Activated T-helper 1 cell treated with anti-CD3 and anti-CD28 coated beads, Interleukin-2, amount 50 U/mL, for 16 hours (primary cell): ENCODE measurements at places on chromosomes 13 and 19.
A peak's percentile ranks its signal among the peaks of the same experiment; 100 is the strongest.

DNA sequence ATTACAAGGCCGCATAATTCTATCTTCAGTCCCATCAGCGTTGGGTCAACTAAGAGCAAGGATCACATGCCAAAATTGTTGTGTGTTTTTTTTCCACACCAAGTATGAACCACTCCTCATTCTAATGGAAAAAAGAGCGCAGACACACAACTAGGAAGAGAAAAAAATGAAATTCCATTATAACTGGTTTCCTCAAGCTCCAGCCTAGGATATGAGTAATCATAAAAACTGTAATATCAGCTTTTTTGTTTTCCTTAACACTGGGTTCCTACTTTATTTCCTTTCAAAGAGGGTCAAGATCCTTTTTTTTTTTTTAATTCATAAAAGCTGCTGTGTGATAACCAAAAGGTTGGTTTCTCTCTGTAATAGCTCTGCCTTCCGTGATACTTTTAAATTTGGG, 19.4 kb downstream of the TSHZ3 start:
- DNase-seq, result no peak

- no peak for DNase-seq
Observed at GRCh38 chr19:16153582-16154336, 10.3 kb downstream of the HSH2D start.

DNA sequence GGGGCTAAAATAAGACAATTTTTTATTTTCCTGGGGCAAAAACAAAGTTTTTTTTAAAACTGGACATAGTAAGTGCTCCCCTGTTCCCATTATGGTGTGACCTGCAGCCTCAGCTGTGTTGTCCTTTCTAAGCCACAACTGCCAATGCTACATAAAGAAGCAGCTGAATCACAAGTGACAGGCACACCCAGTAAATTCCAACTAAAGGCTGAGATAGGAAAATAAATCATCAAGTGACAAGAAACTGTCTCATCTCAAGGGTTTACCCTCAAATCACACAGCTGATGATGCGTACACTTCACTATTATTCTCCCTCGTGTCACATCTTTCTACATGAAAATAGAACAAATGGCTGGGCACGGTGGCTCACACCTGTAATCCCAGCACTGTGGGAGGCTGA, 28.7 kb downstream of the STK24 start:
- DNase-seq, result no peak

DNA sequence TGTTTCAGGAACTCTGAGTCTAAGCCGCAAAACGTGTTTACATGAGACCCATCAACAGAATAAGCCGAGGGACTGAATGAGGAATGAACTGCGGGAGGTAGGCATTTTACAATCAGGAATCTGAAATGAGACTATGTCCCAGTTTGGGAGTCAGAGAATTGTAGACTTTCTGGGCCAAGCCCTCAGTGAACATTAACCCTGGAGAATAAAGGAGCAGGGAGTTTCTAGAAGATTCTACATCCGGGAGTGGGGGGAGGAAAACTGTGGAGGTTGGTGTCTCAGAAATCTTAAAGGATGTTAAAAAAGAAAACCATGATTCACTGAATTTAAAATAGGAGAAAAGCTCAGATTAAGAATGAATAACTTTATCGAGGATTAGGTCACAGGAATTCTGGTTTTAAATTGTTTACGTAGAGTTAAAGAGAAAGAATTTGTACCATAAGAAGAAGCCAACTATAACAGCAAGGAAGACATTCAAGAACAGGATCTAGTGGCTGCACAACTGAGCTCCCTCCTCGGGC, 18.5 kb downstream of the RFX2 start:
- DNase-seq, result no peak

DNA sequence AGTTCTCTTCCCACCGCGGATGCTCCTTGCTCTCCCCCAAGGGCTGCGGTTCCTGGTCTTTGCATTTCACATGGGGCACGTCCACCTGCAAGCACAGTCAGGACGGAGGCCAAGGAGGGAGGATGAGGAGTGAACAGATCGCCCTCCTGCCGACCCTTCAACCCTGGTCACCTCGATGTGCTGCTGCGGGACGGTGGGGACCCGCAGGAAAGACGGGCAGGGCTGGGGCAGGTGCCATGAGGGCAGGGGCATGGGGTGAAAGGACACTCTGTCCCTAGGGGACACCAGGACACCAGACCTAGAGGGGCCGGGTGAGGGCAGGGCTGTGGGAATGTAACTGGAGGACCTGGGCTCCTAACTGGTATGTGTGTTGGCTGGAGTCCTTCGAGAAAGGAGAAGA, 840 bp downstream of the SYCE2 start:
- DNase-seq, result no peak

DNA sequence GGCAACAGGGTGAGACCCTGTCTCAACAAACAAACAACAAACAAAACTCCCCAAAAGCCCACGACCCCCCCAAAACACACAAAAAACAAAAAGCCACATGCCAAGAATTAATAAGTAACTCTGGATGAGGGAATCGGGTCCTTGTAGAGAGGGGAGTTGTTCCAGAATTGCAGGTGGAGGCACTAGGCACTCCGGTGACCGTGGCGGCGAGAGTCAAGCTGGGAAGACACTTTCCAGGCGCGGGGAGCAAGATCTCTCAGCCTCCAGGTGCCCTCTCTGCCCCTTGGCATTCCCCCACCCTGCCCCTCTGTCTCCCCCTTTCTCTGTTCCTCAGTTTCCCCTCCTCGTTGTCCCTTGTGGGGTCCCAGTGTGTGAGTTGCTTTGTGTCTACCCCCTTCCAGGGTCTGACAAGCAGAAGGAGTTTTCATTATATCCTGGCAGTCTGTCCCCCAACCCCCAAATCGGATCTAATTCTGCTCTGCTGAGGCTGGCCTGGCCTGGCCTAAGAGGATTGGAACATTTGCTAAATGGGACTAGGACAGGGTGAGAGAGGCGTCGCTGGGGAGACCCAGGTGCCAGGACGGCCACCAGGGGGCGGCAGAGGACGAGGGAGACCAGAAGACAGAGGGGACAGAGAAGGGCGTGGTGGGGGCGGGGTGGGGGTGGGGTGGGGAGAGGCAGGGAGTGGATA, 8.3 kb upstream of the CRX start:
- DNase-seq, result peak; percentile 65

DNA sequence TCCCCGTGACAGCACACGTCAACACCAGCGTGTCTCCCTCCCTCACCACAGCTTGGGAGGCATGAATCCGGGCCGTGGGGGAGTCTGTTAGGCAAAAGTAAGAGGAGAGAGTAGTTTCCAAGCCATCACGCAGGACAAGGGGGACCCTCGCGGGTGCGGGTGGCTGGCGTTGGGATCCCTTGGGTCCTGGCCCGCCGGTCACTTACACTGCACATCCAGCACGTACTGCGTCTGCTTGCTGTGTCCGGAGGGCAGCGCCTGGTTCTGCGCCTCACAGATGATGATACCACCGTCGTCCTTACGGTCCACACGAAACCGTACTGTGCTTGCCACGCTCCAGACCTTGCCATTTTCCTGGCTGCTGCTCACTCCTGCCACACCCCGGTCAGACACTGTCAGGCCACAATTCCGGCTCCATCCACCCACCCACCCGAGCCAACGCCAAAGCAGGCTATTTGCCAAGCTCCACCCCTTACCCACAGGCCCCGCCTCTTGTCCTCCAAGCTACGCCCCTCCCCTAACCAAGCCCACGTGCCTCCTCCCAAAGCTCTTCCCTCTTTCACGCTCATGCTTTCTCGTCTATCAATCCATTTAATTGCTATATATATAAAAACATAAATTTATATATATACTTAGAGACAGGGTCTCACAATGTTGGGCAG, 6.6 kb upstream of the ZNF428 start:
- no peak for DNase-seq

DNA sequence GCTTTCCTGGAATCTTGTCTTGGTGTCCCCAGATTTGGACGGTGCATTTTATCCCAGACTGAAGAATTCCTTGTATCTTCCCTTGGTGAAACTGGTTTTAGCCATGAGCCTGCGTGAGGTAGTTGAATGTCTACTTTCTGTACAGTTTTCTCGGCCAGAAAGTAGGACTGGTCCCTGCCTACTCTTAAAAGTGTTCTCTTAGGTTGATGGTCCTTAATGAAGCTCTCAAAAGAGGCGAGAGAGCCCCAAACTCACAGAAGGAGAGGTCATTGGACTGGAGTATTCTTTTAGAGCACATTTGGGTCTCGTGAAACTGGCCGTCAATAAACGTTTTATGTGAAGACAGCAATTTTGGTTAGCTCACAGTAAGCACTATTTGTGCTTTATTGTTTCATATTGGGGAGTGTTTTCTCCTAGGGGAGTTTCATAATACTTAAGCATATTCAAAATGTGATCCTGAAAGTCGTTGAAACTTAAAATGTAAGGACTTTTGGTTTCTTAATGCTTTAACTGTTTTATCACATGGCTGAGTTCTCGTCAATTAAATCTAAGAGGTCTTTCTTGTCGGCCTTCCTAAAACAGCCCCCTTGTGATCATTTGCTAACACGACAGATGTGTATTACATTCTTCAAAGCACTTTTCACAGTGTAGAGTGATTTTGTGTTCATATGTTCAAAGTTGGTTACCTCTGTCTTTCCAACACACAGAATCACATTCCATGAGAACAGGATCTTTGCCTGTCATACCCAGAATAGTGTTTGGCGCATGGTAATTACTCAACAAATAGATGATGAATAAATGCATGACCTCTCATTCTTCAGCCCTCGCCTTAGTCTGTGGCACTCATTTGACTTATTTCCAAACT, 889 bp downstream of the GTF2F2 start:
- no peak for DNase-seq

GRCh38 chr19:48121909-48122371, 11.3 kb upstream of the PLA2G4C start:
- no peak for DNase-seq

DNA sequence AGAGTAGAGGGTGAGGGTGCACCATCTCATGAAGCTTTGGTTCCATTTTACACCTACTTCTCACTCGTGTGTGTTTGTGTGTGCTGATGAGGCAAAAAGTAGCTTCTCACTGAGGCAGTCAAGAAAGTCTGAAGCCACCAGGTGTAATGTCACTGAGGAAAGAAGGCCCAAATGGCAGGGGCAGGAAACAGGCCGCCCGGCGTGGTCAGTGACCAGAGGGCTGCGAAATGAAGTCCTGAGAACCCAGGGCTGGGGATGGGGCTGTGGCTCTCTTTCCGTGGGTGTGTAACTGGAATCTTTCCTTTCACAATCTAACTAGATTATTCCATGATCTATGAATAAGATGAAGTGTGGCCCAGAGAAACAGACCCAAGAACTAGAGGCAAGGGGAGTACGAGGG, 25.5 kb upstream of the TFDP1 start:
- no peak for DNase-seq

DNA sequence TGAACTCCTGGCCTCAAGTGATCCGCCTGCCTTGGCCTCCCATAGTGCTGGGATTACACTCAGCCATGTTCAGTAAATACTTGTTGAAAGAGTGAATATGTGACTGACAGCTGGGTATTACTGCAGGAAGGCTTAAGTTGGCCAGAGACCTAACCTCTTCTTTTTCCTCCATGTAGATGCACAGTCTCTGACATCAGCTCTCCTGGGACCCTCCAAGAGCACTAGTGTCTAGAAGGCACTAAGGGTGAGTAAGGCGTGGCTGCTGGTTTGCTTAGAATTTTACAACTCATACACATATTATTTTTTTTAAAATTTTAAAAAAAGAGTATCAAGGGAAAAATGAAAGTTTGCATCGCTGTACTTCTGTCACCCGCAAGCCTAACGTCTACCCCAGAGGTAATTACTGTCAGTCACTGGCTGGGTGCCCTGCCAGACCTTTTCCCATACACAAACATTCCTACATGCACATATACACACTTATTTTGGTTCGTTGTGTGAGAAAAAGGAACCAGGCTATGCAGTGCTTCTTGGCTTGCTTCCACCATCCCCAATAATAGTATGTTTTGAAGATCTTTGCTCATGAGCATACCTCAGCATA, 122.0 kb downstream of the SIPA1L3 start:
- DNase-seq, result no peak

GRCh38 chr13:35485424-35485823, 8.9 kb upstream of the MAB21L1 start:
- DNase-seq, result no peak

DNA sequence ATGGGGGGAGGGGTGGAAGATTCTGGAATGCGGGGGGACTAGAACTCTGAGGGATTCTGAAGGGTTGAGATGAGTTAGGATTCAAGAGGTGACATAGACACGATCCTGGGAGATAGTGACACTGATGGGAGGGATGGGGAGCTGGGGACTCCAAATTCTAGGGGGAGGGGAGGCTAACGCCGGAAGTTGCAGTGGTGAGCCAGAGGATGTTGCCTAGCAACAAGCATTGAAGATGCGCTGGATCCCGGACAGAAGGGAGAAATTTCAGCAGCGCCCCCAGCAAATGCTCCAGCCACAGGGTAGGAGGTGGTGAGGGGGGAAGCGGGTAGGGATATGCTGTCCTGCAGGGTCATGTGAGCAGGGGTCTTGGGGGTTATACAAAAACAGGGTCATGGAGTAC, 6.9 kb upstream of the LTBP4 start:
- DNase-seq, result no peak

- DNase-seq, result no peak
Observed at GRCh38 chr19:1121395-1121794, 17.6 kb downstream of the GPX4 start.

- DNase-seq, result no peak
Observed at GRCh38 chr13:61954092-61954491, 538.4 kb upstream of the PCDH20 start.

- DNase-seq, result no peak
Observed at GRCh38 chr19:4174895-4175668, 7.3 kb downstream of the SIRT6 start.

GRCh38 chr19:33405553-33406461, 32.3 kb downstream of the CEBPG start:
- DNase-seq, result no peak

- DNase-seq, result no peak
Observed at GRCh38 chr13:98848746-98849145, 96.3 kb upstream of the SLC15A1 start.

- no peak for DNase-seq
Observed at GRCh38 chr13:39273953-39274738, 235.9 kb downstream of the NHLRC3 start.

- DNase-seq, result no peak
Observed at GRCh38 chr13:106466691-106467426, 68.6 kb downstream of the EFNB2 start.
